Left colon (tissue), 2 donors: ENCODE measurements at places on chromosomes 11 and 22.

DNA sequence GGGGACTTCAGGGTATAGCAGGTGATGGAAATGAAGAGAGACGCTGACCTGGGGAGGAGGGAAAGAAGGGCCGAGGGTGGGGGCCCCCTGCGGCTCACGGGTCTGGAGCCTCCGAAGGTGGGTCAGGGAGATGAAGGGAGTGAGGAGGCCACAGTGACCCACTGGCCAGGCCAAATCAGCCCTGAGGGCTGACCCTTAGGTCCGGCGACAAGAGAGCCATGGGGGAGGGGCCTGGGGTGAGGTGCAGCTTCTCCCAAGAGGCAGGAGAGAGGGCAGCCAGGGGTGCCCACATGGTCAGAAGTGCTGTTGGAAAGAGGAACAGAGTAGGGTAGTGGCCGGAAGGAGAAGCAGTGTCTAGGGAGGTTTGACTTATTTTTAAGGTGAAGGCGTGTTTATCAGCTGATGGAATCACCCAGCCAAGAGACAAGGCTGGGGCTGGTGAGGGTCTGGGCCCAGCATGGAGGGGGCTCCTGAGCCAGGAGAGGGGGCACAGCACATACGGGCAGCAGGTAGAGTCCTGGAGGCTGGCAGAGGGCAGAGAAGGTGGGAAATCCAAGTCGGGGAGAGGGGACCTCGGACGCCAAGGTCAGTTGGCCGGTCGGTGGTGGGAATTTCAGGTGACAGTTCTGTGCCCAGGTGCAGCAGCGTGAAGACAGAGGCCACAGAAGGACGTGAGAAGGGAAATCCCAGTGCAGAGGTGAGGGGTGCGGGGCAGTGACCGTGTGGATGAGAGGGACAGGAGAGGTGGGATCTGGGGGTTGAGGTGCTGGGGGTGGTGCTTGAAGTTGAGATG lies 49.0 kb downstream of the LINC01488 start:
- DNase-seq, result peak; percentile 24

GRCh38 chr22:37802310-37803194 lies 5.2 kb upstream of the GCAT start:
- DNase-seq, result peak; percentile 64

- peak; percentile 50 for DNase-seq
Observed at GRCh38 chr22:22666307-22667091, 22.1 kb downstream of the GGTLC2 start.

DNA sequence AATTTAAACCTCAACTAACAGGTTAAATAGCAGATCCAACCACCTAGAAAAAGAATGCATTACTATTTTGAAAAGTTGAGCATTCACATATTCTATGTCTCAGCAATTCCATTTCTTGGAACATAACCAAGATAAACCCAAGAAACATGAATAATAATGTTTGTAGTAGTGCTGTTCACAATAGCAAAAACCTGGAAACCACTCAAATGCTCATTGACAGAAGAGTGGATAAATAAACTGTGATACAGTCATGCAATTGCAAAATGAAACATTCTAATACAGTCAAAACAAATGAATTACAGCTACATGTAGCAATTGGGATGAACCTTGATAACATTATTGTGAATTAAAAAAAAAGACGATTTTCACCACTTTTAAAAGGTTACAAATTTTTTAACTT lies 162.8 kb upstream of the TMEM45B start:
- DNase-seq, result no peak

DNA sequence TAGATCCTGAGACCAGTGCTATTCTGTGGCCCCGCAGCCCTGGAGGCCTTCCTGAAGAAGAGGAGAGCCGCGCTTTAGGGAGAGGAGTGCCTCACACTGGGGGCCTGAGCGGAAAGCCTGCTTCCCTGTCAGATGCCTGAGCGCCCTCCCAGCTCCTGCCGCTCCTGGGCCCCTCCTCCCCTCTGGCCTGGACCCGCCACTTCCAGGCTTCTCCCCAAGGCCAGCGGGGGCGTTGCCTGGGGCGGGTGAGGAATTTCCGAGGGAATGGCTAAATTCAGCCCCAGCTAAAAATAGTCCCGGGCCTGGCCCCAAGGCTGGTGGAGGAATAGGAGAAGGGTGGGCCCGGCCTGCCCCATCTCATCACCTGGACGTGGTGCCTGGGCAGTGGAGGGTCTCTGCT lies 15.4 kb downstream of the ARHGEF17 start:
- DNase-seq, result peak; percentile 56

GRCh38 chr11:255176-255575 lies 18.4 kb downstream of the PSMD13 start:
- no peak for DNase-seq

DNA sequence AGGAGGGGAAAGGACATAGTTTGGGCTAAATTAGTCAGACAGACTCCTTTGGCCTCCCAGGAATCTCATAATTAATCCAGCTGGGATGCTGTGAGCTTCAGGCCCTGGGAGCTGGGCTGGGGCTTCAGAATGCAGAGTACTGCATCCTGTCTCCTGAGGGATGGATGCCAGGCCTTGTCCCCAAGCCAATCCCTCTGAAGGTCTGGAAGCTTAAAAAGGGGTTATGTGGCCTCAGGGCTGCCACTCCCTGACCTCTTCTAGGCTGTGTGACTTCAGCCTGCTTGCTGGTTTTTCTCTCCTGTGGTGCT lies 6.9 kb upstream of the LRRC32 start:
- DNase-seq, result no peak

DNA sequence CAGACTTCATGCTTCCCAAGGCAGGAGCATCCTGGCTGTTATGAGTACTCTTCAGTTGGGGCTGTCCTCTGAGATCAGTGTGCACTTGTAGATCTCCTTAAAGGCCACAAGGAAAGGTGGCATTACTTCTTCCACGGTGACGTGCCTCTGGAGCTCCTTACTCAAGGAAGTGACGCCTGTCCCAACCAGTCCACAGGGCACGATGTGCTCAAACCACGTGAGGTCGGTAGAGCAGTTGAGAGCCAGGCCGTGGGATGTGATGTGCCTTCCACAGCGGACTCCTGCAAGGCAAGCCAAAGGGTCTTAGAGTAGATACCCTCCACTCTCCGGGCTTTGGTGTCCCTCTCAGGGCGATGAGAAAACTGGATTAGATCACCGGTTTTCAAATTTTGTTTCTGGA lies 1.4 kb downstream of the LIPT2 start:
- peak; percentile 15 for DNase-seq

- DNase-seq, result no peak
Observed at GRCh38 chr11:76408171-76408965, 27.2 kb downstream of the GVQW3 start.

- no peak for DNase-seq
Observed at GRCh38 chr11:70252844-70253243, 17.6 kb upstream of the PPFIA1 start.

- DNase-seq, result no peak
Observed at GRCh38 chr11:110085255-110085838, 7.8 kb upstream of the ZC3H12C start.

- no peak for DNase-seq
Observed at GRCh38 chr11:59224351-59224928, 11.7 kb upstream of the MPEG1 start.

DNA sequence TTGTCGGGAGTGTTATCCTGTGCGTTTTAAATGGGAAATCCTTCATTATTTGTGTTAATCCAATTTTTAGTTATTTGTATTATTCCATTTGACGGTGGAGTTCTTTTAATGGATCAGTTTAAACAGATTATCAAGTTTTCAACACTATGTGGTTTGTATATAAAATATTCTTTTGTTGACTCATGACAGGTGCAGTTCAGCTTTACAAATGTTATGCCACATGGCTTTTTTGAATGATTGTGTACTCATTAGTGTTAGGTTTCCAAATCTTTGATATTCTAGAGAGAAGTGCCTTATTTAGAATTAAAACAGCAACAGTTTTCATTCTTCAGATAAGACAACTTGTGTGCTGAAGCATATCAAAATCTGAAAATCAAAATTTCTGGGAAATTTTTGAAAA lies 2.4 kb downstream of the JAM3 start:
- no peak for DNase-seq

- DNase-seq, result no peak
Observed at GRCh38 chr11:10728154-10728553, 22.9 kb upstream of the CTR9 start.

DNA sequence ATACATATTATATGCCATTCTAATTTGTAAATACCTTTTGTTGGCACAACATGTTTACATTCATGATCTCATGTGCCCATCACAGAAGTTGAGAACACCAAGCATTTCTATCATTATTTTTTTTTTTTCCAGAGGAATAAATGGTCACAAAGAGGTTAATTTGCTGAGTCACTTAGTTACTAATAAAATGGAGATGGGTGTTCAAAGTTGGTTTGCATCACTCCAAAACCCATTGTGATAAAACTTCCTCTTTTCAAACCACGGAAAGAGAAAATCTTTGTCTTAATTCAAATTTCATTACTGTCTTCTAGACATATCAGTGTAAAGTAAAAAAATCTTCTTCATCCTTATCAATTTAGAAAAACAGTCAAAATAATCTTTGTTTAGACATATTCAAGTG lies 636.8 kb upstream of the CCDC179 start:
- DNase-seq, result no peak

GRCh38 chr22:26708256-26709009 lies 51.0 kb downstream of the MIAT start:
- DNase-seq, result no peak

DNA sequence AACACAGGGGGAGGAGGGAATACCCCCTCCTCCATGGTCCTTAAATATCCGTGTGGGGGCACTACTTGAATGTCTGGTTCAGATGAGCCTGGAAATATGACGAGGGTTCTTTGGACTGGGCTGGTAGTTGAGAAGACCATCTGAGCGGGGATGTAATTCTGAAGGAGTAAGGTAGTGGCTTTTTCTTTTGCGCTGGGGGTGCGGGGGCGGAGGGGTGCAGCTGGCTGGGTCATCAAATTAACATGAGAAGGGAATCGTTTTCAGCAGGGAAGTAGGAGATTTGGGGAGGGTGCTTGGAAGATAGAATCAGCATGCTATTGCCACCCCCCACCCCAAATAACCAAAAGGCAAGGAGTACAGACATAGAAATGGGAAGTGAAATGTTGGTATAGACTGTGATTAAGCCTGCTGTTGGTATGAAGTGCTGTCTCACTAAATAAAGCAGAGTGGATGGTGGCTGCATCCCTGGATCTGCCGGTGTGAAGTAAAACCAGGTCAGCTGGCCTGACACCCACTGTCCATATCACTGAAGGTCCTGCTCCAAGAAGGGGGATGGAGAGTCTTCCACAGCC lies 121.9 kb upstream of the HSD17B12 start:
- DNase-seq, result no peak

- DNase-seq, result no peak
Observed at GRCh38 chr11:23090659-23091058, 230.4 kb upstream of the CCDC179 start.

GRCh38 chr22:26707090-26707489 lies 49.7 kb downstream of the MIAT start:
- DNase-seq, result no peak

GRCh38 chr22:42925598-42925997 lies 68.5 kb upstream of the ARFGAP3 start:
- DNase-seq, result no peak

DNA sequence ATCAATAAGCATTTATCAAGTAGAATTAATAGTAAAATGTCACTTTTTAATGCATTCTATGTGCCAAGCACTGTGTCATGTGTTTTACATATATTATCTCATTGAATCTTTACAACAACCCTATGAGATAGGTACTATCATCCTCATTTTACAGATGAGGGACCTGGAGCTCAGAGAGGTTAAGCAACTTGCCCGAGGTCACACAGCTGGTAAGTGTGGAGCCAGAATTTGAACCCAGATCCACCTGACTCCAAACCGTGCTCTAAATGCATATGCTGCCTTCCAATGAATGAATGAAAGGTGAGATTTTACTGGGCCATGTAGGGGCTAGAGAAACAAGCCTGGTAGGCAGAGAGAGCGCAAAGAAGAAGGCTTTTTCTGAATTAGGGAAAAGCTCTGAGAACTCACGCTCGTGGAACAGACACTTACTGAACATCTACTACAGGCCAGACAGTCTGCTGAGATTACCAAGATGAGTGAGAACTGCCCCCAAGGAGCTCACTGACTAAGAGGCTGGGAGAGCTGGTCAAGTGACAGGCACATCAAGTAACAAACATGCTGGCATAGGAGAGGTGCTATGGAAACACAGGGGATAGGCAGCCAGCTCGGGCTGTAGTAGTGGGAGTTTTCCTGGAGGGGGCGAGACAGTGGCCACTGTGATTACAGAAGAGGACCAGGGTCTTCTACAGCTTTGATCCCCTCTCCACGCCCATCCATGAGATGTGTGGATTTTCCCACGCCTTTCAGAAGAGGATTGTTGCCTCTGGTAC lies 4.4 kb downstream of the ABCG4 start:
- no peak for DNase-seq

GRCh38 chr11:77410076-77410827 lies 63.6 kb downstream of the PAK1 start:
- DNase-seq, result no peak

DNA sequence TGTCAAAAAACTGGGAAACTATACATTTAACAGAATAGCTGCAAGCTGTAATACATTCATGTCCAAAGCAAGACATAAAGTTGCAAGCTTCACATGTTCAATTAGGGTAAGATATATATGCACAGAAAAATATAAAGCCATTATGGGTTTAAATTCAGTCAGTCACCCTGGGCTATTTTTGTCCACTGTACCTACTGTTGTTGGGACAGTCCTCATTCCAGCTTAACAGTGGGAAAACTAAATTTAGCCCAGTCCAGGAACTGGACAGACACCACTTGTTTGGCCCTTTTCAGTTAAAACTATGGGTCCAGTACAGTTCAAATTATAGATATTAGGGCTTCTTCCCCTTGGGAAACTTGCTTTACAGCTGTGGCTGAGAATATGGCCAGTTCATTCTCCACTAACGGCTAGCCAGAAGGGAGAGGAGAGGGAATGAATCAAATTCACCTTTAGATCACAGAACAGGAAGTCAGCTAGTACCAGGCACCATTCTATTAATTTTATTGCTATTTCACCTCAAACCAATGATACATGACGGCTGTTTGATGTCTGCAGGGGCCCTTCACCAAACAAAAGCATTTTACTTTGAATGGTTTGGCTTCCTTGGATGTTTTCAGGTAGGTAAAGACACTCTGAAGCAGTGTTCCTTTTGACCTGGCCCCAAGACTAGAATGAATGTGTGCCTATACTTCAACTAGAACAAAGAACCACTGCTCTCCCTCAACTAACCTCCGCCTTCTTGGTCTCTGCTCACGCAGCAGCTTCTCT lies 22.2 kb downstream of the ZNF280B start:
- no peak for DNase-seq

- DNase-seq, result no peak
Observed at GRCh38 chr11:133366147-133366546, 166.2 kb downstream of the OPCML start.

DNA sequence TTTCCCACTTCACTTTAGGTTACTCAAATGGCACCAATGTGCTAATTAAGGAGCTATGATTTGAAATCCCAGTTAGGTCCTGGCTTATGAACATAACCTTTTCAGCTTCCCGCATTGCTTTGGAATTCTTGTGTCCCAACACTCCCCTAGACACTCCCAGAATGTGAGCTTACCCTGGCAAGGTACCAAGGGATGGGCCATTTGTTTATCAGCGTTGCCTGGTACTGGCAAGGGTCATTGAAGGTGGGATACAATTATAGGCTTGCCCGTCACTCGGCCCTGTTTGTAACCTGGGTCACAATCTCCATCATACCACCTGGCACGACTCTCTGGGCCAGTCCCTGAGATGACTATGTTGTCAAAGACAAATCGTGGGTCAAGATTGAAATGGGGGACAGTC lies 5.4 kb downstream of the CSRP3 start:
- peak; percentile 49 for DNase-seq

GRCh38 chr11:93028960-93029522 lies 59.6 kb downstream of the MTNR1B start:
- no peak for DNase-seq
